ENCODE measurements at places on chromosomes 1 and 21.

DNA sequence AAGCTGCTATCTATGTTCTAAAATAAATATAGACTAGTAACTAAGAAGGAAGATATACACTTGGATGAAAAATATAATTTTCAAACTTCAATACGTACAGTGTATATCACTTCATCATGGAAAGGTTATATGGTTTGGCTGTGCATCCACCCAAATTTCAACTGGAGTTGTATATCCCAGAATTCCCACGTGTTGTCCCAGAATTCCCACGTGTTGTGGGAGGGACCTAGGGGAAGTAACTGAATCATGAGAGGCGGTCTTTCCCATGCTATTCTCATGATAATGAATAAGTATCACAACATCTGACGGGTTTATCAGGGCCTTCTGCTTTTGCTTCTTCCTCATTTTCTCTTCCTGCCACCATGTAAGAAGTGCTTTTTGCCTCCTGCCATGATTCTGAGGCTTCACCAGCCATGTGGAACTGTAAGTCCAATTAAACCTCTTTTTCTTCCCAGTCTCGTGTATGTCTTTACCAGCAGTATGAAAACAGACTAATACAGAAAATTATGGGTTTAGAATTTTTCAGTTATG, 10.7 kb downstream of the NEGR1 start:
- DNase-seq = no peak

DNA sequence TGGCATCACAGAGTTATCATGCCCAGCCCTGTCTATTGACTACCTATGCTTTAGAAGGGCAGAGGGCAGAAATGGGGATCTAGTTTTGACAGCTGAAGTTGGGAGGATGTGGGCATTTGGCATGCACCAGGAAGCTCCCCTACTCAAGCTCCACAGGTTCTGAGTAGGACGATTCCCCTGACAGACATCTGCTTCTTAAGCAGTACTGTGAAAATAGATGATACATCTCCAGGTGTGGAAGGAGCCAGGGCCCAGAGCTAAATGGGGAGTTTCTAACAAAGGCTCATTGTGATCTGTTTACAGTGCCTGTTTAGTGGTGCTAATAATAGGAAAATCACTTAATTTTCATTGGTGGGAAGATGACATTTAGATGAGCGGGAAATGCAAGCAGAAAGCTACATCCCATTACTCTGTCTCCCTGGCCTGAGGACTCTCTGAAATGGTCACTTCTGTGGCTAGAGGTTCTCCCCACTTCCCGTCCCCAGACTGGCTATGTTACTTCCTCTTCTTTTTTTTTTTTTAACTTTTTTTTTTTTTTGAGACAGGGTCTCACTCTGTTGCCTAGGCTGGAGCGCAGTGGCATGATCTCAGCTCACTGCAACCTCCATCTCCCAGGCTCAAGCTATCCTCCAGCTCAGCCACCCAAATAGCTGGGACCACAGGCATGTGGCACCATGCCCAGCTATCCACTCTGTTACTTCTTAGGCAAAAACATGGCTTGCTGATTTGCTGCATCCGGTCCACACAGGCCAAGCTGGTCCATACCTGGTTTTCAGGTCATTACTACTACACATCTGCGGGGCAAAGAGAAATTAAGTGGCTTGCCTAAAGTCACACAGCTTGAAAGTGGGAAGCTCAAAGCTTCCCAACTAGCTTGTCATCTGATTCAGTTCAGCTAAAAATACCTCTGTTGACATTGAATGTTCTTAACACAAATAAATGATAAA, 23.2 kb upstream of the CNIH3 start:
- DNase-seq = no peak

DNA sequence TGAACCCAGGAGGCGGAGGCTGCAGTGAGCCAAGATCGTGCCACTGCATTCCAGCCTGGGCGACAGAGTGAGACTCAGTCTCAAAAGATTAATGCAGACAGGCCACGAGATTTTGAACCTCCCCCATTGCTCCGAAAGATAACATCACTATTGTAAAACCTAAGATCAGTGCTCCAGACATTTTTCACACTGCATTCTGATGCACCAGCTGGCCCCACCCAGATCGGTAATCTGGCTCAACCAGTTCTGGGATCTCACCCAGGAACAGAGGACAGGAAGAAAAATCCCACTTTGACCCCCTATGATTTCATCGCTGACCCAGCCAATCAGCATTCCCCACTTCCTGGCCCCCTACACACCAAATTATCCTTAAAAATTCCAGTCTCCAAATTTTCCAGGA, 10.7 kb upstream of the CSRP1 start:
- DNase-seq = no peak

GRCh38 chr1:196317535-196318522, 290.4 kb downstream of the KCNT2 start:
- DNase-seq = peak; percentile 34

- DNase-seq = no peak
Measured at GRCh38 chr1:117587499-117588356, 18.1 kb upstream of the TENT5C start.

- no peak for DNase-seq
Measured at GRCh38 chr1:26945728-26946127, 14.5 kb downstream of the KDF1 start.

GRCh38 chr1:54257346-54257620, 57.3 kb downstream of the MRPL37 start:
- DNase-seq = no peak

DNA sequence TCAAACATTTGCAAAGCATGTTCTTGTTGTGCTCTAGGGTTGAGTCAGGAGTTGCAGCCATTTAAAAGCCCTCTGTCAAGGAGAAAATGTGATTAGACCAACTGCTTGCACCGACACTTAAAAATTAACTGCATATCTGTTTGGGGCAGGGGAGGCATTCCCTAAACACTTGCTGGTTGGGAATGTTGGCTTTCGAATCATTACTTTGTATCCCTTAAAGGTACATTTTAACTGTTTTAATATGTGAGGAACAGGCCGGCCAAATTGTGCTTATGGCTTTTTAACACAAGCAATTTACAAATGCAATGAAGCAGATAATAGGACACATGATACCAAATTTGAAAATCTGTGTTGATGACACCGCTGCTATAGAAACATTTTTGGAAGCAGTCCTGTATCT, 159.1 kb downstream of the LHX8 start:
- no peak for DNase-seq

DNA sequence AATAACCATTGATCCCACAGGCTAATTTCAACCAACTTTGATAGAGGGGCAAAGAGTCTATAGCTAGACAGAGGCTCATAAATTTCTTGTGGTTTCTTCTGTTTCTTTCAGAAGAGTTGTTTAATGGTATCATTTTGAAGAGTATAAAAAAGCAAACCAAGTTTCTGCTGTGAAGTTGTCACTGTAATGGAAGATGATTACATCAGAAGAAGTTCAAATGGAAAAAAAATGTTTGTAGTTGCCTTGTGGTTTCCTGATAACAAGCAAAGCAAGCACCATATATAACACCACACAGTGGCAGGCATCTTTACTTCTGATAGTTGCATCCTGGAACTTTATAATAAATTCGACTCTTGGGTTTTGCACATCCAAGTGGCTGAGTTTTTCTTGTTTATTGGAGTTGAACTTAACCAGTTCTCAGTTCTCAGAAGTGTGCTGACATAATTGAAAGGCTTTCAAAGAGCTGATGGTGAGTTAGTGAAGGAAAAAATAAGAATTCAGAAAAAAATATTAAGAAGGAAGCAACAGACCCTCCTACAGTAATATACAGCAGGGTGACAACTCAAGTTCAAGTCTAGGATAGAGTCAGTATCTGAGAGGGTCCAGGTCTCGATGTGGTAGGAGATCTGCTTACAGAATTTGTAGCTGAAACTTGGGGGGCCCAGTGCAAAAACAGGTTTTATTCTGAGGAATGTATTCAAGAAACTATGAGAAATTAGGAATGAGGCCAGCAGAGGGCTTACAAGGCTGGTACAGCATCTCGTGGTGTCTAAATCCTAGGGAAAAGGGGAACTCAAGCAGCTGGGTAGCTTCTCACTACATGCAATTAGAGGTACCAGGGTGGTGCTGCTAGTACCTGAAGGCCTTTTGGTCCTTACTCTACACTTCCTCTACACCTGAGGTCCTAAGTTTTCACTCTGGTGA, 123.5 kb downstream of the CRB1 start:
- no peak for DNase-seq

DNA sequence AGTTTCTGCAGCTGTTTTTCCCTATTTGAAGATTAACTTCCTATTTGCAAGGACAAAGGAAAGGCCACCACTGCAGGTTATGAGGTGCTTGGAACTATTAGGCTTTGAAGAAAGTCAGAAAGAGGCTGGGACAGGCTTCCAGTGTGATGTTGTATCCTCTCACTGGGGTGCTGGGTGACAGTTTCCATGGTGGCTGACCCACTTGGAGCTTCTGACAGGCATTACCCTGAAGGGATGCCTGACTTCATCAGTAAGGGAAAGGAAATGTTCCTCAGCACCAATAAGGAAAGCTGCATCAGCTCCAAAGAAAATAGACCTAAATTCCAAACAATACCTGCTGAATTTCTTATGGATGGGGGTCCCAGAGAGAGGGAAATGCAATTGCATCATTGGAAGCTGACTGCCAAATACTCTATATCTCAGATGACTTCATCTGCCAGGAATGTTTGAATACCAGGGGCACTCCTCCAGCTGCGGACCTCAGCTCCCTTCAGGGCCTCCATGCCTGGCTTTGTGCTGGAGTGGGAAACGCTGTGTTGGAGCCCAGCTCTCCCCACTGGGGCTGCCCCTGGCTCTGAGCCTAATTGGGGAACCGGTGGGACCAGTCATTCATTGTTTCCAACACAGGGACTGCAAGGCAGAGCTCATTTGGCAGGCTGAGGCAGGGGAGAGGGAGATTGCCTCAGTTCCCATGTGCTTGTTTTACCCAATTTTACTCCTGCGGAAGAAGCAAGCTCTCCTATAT, 76.6 kb downstream of the RGL1 start:
- DNase-seq = no peak

GRCh38 chr1:12113433-12114339, 50.6 kb downstream of the TNFRSF8 start:
- DNase-seq = no peak

GRCh38 chr1:244937099-244937498, 72.8 kb upstream of the HNRNPU start:
- no peak for DNase-seq

- DNase-seq = no peak
Measured at GRCh38 chr1:169052727-169053126, 53.8 kb upstream of the ATP1B1 start.

- DNase-seq = no peak
Measured at GRCh38 chr1:67626861-67627235, 58.2 kb upstream of the GADD45A start.

- no peak for DNase-seq
Measured at GRCh38 chr1:37354876-37355650, 119.3 kb upstream of the ZC3H12A start.

- no peak for DNase-seq
Measured at GRCh38 chr1:41442697-41443251, 41.7 kb downstream of the EDN2 start.

GRCh38 chr1:29210278-29211085, 20.3 kb downstream of the MECR start:
- DNase-seq = no peak
